ENCODE measurements at places on chromosomes 13 and 19.

- DNase-seq = no peak
Observed at GRCh38 chr13:45257638-45258333, 56.9 kb upstream of the KCTD4 start.

DNA sequence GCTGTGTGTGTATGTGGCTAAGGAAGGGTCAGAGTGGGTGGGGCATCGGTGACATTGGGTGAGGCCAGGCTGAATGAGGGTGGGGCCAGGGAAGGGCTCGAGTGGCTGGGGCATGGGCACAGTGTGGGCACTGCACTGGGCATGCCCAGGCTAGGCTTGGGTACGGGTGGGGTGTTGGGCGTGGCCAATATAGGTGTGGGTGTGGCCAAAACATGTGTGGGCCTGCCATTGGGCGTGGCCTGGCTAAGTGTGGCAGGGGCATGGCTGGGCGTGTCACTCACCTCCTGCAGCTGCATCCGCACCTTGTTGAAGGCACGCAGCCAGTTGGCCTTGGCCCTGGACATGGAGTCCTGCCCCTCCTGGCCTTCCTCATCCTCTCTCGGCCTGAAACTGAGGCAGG is 33.2 kb downstream of the UNC13A start:
- no peak for DNase-seq

- DNase-seq = no peak
Observed at GRCh38 chr13:49098198-49098597, 121.9 kb upstream of the MLNR start.

GRCh38 chr13:22536851-22537250 is 643.9 kb upstream of the SGCG start:
- DNase-seq = no peak

DNA sequence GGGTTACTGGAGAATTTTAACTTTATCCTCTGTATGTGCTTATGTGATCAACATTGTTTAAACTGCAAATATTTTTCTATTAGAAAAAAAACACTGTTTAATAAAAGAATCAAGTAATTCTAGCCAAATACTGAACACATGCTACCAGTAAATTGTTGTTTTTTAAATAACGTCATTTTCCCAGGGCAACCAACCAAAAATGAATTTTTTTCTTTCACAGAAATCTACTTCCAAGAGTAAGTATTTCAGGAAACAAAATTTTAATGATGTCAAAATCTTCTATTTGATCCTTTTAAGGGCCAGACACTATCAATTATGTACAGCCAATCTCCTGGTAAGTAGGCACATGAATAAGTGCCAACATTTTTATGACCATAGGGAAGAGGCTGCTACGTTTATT is 57.1 kb downstream of the TUBGCP3 start:
- no peak for DNase-seq

GRCh38 chr19:5298471-5298901 is 42.1 kb downstream of the PTPRS start:
- DNase-seq = no peak

DNA sequence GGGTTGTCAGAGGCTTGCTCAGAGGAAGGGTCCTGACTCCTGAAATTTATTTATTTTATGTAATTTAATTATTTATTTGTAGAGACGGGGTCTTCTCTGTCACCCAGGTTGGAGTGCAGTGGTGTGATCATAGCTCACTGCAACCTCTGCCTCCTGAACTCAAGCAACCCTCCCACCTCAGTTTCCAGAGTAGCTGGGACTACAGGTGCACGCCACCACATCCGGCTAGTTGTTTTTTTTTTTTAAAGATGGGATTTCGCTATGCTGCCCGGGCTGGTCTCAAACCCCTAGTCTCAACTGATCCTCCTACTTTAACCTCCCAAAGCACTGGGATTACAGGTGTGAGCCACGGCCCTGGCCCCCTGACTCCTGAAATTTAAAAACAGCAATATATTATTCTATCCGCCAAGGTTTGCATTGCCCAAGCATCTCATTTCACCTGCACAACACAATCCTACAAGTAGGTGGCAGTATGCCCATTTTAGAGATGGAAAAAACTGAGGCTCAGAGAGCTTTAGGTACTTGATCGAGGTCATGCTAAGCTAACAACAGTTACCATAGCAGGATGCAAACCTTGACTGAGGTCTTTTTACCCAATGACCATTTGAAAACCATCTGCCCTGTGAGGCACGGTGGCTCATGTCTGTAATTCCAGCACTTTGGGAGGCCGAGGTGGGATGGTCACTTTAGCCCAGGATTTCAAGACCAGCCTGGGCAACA is 18.1 kb downstream of the ARHGEF18 start:
- no peak for DNase-seq

DNA sequence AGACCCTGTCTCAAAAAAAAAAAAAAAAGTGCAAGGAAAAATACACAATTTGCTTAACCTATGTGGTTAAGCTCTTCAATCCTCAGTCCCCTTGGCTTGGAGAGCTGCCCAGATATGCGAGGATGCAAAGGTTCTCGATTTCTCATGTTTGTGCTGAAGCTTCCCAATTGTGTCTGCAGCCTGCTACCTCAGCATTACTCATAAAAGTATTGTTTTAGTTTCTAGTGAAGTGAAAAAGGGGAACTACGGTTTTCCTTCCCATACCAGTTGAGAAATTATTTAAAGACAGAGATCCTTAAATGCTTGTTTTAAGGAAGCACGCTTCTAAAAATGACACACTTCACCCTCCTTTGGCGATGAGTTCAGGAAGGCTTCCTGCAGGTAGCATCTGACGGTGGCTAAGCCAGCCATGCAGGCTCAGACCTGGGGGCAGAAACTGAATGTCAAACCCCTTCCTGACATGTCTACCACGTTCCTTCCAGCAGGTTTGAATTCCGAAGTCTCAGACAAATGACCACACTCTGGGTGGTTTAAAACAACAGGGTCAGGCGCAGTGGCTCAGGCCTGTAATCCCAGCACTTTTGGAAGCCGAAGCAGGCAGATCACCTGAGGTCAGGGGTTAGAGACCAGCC is 47.9 kb downstream of the RUBCNL start:
- no peak for DNase-seq

GRCh38 chr13:63367522-63368198 is 1952.0 kb upstream of the PCDH20 start:
- DNase-seq = no peak

DNA sequence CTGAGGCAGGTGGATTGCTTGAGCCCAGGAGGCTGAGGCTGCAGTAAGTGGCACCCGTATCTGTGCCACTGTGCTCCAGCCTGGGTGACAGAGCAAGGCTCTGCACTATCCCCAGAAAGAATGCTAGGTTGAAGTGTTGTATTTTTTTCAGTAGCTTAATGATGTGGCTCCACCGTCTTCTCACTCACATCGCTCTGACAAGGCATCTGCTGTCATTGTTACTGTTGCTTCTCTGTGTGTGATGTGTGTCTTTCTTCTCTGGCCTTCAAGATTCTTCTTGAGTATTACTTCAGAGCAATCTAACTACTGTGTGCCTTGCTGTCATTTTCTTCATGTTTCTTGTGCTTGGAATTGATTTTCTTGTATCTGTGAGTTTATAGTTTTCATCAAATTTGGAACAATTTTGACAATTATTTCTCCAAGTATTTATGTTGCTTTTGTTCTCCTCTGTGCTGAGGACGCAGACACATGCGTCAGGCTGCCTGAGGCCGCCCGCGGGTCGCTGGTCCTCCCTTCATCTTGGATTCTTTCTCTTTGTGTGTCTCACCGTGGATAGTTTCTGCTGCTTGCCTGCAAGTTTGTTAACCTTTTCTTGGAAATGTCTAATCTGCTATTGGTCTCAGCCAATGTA is 10.8 kb downstream of the ADPRHL1 start:
- DNase-seq = no peak

DNA sequence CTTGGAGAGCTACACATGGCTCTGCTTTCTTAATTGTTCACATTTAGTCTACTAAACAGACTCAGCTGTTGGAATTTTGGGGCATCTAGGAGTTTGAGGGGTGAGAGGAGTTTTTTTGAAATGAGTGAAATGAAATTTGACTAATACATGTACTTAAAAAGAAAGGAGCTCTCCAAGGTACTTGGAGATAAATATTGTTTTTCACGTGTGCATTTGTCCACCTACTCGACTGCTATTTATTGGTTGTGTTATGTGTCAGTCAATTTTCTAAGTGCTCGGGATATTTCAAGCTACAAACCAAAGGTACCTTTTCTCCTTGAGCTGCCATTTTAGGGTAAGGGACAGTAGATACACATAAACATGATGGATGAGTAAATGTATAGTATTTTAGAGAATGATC is 697.0 kb downstream of the LIG4 start:
- DNase-seq = no peak

GRCh38 chr13:60118696-60119400 is 44.9 kb downstream of the DIAPH3 start:
- no peak for DNase-seq

- DNase-seq = no peak
Observed at GRCh38 chr19:7554565-7554964, 19.0 kb downstream of the PNPLA6 start.

GRCh38 chr13:95636853-95637252 is 7.7 kb downstream of the DZIP1 start:
- DNase-seq = no peak

GRCh38 chr19:29845574-29846176 is 33.9 kb downstream of the CCNE1 start:
- no peak for DNase-seq

DNA sequence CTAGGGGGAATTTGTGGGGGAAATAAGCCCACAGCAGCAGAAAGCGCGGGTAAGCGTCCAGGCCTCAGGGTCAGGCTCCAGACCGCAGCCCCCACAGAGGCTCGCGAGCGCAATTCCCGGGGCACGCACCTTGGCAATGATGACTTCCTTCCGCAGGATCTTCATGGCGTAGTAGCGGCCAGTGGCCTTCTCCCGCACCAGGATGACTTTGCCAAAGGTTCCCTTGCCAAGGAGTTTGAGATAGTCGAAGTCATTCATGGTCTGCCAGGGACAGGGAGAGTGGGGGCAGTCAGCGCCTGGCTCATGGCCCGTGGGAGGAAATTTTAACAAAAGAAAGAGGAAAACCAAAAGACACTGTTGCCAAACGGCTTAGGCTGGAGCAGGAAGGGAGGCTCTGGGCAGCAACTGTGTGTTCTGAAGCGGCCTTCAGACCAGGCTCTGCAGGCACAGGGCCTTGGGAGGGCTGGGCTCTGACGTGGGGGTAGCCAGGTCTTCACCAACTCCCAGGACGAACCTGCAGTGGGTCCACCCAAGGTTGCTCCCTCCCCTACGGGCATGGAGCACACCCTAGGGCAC is 15.4 kb upstream of the CCNP start:
- DNase-seq = no peak

DNA sequence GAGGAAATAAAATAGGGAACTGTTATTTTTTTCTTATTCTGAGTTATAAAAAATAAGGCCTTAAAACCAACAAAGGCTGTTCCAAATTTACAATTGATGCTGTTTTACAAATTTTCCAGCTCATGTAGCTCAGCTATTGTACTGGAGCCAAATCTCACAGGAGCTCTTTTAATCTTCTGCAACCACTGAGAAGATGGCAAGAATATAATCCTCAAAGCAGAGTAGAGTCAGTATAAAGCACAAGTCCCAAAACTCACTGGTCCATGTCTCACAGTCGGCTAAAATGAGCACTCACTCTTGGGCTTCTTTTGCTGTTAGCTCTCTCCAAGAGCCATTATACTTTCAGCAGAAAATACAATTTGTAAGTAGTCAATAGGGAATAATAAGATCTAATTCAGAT is 1074.4 kb upstream of the PRR20A start:
- DNase-seq = no peak

DNA sequence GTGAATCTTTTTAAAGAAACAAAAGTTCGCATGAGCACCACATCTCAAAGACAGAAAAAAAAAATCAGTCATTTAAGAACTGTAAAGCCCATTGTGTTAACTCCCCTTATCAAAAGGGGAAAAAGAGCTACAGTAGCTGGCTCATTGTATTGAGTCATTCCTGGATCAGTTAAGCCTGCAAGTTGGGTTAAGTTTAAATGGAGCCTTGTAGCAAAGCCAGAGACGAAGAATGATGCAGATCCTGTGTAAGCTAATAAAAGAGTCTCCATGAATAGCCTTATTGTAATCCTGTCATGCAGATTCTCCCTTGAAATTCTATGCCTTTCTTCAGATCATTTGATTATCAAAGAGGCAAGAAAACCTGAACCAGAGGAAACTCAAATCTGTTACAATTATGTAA is 83.8 kb downstream of the CRYL1 start:
- DNase-seq = no peak

GRCh38 chr13:87661471-87661870 is 9.7 kb upstream of the SLITRK5 start:
- DNase-seq = no peak

DNA sequence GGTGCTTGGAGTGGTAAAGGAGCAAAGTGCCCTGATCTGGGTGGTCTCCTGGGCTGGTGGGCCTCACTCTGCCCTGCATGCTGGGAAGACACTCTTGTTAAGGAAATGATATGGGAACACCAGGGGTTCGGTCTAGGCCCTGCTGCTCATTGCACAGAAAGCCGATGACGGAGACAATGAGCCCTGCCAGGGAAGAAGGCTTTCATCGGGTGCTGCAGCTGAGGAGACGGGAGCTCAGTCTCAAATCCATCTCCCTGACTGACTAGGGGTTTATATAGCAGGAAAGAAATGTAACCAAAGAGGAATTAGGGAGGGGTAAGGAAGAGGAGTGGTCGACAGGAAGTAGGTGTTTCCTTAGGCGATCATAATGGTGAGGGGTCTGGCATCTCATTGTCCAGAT is 253.4 kb downstream of the TEX29 start:
- DNase-seq = no peak

- DNase-seq = no peak
Observed at GRCh38 chr19:51571599-51571998, 516 bp downstream of the ZNF175 start.

- DNase-seq = no peak
Observed at GRCh38 chr13:85616275-85616674, 182.9 kb downstream of the SLITRK6 start.

DNA sequence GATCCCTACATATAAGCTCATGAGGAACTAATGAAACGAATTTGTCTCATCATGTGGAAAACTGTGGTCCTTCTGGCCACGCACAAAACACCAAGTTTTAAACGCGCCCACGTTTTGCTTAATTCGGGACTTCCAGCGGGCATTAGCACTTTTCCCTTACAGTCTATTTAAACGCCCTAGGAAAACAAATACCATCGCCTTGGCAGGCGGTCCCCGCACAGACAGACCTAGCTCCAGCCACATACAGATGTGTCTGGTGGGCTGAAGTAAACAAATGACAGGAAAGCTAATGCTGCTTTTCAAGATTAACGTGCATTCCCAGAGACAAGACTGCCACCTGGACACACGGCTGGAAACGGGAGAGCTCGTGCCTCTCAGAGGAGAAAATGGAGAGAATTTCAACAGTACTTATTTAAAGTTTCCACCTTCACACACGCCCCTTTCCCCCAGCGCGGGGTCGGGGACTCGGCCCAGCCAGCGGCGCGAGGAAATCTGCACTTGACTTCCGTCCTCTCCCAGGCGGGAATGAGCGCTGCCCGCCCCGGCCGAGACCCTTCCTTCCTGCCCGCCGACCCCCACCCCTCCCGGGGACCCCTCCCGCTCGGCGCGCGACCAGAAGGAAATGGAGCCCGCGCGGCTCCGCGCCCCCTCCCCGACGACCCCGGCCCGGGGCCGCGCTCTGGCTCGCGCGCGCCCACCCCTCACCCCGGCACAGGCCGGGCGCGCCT is 931 bp downstream of the USP12 start:
- no peak for DNase-seq

GRCh38 chr19:16043156-16043757 is 33.0 kb upstream of the TPM4 start:
- DNase-seq = no peak

GRCh38 chr13:87820241-87820640 is 149.1 kb downstream of the SLITRK5 start:
- no peak for DNase-seq

GRCh38 chr13:35498231-35498630 is 21.7 kb upstream of the MAB21L1 start:
- DNase-seq = no peak

Data from NCI-H510A (cell line).